Stimulated activated naive CD8-positive, alpha-beta T cell treated with anti-CD3 and anti-CD28 coated beads, Interleukin-15, amount 100 ng/mL, for 72 hours (primary cell): ENCODE measurements at places on chromosomes 4 and X.

DNA sequence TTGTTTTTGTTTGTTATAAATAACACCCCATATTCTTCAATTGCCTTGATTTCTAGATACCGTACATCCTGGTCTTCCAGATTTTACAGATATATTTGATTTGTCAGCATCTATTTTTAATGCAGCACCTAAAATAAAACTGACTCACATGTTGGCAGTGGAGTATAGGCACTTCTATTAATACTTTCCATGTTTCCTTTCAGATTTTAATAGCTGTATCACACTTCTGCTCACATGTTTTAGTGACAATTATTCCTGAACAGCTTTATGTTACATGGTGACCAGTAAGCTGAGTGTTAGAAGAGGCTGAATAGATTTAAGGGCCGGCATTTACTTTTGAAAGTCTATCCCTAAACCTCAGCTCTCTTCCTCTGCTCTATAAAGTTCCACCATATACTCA lies 46.1 kb downstream of the C4orf46 start:
- no peak for DNase-seq

DNA sequence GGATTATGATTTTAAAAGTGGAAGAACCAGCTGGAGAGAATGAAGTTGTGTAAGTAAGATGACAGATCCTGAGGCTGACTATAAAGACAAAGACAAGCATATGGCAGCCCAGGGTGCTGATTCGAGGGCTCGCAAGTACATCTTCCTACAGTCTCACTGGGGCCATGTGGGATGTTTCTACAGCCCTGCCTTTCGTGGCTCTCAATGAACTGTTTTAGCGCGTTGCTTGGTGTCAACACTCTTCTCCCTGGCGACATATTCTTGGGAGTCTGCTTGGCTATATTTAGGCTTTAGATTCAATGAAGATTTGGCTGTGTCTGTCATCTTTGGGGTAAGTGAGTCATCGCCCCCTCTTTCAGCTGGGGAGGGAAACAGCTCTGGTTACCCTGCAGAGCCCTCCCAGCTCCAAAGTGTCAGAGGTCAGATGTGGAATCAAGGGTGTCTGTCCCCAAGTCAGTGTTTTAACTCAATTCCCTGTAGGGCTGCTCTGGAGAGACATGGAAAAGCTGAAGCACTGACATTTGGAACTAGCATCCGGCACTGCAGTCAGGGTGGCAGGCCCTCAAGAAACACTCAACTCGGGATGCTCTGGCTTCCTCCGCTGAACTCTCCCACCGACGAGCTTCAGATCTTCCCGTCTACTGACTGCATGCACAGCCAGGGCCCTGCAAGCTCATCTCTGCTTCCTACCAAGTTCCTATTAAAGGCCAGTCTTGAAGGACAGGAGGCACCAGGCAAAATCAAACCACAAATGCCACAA lies 65.7 kb downstream of the GATB start:
- no peak for DNase-seq

DNA sequence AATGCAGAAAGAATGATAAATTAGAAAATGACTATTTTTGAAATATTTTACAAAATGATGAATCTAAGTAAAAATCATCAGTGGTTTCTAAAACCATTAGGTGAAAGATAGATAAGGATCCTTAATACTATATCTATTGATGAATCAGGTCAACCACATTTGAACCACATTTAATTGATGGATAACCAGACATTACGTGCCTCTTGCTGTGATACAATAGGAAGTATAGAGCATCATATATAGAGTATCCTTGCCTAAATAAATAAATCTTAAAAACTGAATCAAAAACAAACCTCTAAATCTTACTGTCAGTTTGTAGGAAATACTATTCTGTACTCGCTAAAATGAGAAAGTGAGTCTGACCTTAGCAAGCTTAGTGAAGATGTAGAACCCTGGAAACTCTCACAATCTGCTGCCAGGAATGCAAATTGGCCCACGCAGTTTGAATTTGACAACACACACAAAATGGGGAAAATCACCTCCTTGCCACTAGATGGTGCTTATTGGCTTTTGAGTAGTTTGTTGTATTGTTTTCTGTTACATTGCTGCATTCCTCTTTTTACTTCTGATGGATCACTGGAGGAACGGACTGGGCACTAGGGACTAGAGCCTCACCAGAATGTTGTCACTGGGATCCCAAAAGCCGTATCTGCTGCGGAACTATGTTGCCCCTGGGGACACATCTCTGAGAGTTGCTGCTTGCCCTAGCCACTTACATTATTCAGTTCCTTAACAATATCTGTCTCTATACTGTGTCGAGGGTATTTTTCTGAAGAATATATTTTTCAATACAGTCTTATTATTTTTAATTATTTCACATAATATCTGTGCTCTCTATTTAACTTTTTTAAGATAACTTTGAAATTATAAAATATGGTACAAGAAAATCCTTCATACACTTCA lies 25.4 kb upstream of the SLAIN2 start:
- peak; percentile 5 for DNase-seq

DNA sequence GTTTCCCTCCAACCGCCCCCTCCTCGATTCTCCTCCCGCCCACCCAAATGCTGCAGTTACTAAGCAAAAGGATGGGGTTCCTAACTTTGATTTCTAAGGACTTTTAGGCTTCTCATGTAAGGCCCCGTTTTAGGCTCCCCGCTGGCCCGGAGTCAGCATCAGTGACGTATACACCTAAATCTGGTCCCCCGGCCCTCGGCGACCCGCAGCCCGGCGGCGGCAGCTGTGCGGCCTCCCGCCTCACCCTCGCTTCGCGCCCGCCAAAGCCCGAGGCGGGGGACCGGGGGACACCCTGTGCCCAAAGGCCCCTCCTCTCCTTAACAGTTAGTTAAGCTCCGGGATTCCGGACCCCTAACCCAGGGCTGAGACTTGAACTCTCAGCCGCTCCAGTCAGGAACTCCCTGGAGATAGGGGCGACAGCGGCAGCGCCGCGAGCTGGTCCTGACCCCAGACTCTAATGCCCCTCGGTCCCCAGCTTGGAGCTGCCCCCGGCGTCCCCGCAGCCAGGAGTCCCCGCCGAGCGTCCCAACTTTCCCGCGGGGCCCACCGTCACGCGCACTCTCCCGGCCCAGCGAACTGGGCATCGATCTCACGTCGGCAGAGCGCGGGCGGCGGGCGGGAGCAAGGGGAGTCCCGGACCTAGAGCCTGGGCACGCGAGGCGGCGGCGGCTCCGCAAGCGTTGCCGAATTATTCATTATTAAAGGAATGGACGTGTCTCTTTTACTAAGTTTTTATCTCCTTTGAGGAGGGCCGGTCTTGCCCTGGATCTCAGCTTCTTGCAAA lies 1.5 kb upstream of the NR3C2 start:
- peak; percentile 52 for DNase-seq

DNA sequence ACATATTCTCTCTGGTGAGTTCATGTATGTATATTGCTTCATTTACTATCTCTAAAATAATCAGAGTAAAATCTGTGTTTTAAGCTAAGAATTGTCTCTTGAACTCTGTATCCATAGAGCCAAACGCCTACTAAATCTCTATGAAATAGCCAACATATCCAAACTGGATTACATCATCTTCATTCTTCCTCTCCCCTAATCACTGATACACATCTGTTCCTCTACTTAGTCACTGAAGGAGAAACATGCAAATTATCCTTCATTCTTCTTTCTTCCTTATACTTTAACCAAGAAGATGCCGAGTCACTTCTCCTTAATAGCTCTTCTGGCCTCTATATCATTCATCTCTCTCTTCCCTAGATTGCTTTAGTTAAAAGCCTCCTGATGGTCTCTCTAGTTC lies 630.4 kb upstream of the FTHL17 start:
- DNase-seq, result no peak

GRCh38 chr4:153127760-153128494 lies 76.3 kb upstream of the TRIM2 start:
- peak; percentile 80 for DNase-seq

GRCh38 chr4:71558248-71558647 lies 219.4 kb downstream of the SLC4A4 start:
- DNase-seq, result no peak

- peak; percentile 23 for DNase-seq
Observed at GRCh38 chr4:145956288-145956890, 17.8 kb upstream of the ZNF827 start.

DNA sequence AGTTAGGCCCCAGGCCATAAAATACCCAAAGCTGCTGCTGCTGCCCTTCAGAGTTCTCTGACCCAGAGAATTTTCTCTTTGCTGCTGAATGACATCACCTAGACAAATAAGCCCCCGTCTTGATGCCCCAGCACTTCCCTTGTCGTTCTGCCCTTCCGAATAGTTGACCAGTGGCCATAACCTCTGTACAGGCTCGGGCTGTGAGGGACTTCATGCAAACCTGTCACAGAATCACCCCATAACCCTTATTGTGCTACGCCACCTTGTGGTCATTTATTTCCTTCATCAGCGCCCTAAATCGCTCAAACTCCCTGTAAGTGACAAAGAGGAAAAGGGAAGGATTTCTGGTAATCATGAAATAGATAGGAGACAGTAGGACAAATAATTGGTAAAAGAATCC lies 18.8 kb downstream of the SPACA5 start:
- peak; percentile 23 for DNase-seq

DNA sequence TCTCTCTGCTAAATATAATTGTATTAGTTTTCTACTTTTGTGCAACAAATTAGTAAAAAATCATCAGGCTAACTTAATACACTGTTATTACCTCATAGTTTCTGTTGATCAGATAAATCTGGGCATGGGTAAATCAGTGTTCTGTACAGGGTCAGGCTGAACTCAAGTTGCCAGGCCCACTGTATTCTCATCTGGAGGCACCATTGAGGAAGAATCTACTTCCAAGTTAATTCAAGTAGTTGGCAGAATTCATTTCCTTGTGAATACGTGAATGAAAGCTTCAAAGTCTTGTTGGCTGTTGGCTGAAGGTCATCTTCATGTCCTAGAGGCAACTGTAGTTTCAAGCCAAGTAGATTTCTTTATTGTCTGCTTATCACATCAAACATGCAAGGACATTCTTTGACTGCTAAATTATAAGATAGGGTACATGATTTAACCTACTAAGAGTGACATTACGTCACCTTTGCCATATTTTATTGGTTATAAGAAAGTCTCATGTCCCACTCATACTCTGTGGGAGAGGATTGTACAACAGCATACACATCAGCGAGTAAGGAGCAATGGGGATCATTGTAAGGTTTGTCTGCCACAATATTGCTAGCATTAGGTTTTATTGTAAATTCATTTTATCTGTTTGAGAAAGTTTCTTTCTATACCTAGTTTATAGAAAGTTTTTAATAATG lies 1219.0 kb downstream of the ARAP2 start:
- DNase-seq, result no peak

GRCh38 chrX:74536832-74537371 lies 77.5 kb downstream of the RLIM start:
- DNase-seq, result no peak

- no peak for DNase-seq
Observed at GRCh38 chr4:169604903-169605331, 7.5 kb downstream of the NEK1 start.

DNA sequence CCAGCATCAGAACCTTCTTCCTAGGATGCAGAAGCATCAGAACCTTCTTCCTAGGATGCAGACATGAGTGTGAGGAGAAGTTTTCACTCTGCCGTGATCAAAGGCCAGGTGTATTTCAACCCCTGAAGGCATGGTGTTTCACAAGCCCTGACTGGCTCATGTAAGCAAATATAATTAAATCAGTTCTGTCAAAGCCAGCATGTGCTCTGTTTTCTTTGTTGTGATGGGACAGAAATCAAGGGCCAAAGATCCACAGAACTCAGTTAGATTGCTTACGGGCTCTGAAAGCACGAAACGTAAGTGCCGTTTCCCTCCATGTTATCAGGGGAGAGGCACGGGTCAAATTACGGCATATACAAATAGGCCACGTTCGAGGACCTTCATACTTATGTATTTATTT lies 32.0 kb upstream of the CLDN24 start:
- DNase-seq, result no peak

- DNase-seq, result no peak
Observed at GRCh38 chr4:104719539-104720230, 225.0 kb upstream of the CXXC4 start.

GRCh38 chrX:22237479-22237878 lies 35.2 kb upstream of the CBLL2 start:
- no peak for DNase-seq

- DNase-seq, result peak; percentile 21
Observed at GRCh38 chrX:41922431-41923151, 763 bp downstream of the CASK start.

DNA sequence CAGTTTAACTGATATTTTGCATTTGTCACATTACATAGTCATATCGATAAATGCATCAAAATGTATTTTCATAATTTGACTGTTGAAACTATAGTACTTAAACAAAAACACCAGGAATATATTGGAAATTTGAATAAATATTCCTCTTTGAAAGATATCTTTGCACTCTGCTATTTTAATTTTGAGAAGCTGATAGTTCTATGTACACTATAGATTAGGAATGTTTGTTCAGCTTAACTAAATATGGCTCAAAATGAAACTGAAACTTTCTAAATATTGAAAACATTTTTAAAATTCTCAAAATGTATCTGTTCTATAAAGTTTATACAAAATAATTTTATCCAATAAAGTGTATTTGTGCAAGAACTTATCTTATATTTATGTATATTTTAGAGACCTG lies 510.1 kb downstream of the FSTL5 start:
- no peak for DNase-seq

- no peak for DNase-seq
Observed at GRCh38 chrX:45524296-45524695, 323.6 kb upstream of the DIPK2B start.

GRCh38 chr4:173707658-173708419 lies 177.8 kb upstream of the HAND2 start:
- no peak for DNase-seq

DNA sequence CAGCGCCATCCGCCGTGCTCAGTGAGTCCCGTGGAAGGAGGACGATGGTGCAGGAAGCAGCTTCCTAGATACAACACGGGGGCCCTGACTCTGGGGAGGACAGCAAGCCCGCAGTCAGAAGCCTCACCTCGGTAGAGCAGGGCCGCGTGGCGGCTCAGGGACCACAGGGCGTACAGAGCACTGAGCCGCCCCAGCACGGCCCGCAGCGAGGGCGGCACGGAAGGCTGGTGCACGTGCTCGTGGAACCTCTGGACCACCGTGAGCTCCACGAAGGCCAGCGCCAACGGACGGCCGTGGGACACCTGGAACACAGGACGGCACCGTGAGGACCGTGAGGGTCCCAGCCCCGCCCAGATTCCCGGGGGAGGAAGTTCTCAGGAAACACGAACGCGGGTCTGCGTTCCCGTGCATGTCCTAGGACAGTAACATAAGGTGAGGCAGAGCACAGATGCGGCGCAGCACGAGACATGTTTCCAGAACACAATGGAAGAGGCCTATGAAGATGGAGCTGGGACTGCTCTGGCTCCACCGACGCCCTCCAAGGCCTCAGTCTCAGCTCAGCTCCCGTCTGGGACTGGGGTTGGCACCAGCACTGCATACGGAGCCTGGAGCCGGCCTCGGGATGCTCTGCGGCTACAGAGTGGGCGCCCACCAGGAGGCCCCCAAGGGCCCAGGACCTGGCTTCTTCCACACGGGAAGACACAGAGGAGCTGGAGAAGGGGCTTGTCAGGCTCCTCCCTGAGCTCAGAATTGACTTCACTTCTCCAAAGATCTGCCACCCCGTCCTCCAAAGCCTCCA lies 65.5 kb downstream of the ACOX3 start:
- DNase-seq, result no peak

GRCh38 chrX:646796-647195 lies 16.2 kb downstream of the SHOX start:
- no peak for DNase-seq
